ENCODE measurements at places on chromosomes 1 and 21.

DNA sequence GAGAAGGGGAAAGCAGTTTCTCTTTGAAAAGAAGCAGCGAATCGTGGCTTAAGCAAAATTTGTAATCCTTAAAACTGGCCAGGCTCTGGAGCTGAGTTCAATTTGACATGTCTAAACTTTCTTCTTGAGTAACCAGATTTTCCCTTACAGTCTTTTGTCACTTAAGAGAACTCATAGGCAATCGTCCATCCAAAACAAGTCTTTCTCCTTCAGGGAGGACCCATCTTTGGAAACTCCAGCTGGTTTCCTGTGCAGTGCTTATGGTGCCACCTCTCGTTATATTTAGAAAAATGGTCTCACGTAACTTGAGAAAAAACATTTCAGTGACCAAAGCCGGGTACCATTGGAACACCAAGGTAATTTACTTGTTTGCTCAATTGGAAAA lies 1.8 kb upstream of the PTTG1IP start:
- DNase-seq, result peak; percentile 66

DNA sequence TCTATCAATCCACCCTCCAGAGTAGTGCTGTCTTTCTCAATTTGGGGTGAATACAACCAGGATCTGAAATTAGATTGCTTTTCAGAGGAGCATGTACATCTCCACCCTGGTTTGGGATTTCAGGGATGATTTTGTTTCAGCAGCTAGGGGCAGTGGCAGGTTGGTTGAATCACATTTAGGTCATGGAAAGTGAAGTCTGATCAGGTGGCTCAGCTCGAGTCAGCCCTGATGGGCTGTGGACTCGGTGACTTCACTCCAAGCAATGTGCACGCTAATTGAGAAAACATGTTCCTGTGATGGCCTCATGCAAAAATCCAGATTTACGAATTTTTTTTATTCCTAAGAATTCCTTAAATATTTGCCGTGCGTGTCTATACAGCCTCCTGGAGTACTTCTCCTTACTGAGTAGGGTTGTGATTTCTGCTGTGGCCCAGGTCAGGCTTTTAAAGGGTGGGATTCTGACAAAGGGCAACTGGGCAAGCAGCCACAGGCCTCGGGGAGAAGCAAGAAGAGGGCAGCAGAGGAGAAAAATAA lies 7.5 kb downstream of the NGF start:
- no peak for DNase-seq

GRCh38 chr1:210089855-210090254 lies 142.7 kb upstream of the SERTAD4 start:
- peak; percentile 62 for DNase-seq

DNA sequence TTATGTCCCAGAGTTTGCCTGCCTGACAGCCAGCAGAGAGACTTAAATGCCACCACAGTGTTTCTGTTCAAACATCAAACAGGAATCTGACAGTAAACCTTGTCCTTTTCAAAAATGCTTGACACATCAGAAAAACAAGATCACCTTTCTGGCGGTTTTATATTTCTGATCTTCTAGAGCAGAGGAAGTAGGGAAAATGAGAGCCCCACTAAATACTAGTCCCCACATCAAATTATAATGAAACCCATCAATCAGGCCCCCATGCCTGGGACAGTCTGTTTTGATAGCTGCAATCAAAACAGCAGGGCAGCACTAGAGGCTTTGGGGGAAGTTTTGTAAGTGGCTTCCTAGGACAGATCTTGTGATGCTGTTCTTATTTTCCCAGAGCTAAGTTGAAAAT lies 129.3 kb downstream of the CNIH3 start:
- no peak for DNase-seq

GRCh38 chr1:223674119-223674890 lies 8.8 kb upstream of the CAPN8 start:
- DNase-seq, result no peak

GRCh38 chr1:41812453-41812852 lies 106.3 kb downstream of the HIVEP3 start:
- DNase-seq, result no peak

- DNase-seq, result no peak
Observed at GRCh38 chr1:2231532-2232254, 3.6 kb downstream of the SKI start.

DNA sequence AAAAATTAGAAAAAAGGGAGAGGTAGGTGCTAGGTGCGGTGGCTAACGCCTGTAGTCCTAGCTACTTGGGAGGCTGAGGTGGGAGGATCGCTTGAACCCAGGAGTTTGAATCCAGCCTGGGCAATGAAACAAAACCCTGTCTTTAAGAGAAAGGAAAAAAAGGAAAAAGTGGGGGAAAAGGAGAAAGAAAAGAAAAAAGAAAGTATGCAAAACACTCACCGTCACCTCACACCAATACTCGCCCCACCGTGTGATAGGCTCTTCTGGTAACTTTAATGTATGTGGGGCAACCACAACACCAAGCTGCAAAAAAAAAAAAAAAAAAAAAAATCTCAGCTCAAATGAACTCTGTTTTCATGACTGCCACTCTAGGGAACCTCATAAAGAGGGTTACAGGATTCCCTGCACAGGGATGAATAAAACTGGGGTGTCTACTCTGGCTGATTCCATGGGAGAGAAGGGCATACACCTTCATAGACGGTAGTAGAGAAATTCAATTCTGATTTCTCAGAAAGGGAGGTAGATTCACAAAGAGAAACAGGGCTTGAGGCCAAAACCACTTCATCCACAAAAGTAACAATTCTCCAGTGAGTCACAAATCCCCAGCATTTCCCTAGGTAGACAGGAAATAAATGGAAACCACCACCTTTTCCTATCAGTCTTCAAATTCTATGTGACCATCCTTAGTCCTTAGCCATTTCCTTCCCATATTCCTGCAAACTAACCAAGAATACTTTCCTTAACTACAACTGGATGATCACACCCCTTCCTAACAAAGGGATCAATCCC lies 2.5 kb downstream of the MRPL9 start:
- DNase-seq, result no peak

DNA sequence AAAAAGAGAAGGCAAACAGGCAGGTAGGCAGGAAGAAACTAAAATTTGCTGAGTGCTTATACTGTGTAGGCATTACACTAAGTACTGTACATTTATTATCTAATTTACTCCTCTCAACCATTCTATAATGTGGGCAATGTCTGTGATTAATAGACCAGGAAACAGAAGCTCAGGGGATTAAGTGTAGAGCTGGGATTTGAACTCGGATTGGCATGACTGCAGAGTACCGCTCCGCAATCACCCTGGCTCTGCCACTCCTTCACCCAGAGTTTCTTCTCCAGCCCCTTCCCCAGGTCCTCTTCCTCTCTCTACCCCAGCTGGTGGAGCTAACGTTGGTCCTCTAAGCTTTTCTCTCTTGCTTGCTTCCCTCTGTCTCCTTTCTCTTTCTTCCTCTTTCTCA lies 11.5 kb upstream of the S100A2 start:
- DNase-seq, result no peak

GRCh38 chr1:12087797-12088314 lies 24.8 kb downstream of the TNFRSF8 start:
- no peak for DNase-seq

GRCh38 chr1:114150016-114150415 lies 3.7 kb downstream of the SYT6 start:
- no peak for DNase-seq

DNA sequence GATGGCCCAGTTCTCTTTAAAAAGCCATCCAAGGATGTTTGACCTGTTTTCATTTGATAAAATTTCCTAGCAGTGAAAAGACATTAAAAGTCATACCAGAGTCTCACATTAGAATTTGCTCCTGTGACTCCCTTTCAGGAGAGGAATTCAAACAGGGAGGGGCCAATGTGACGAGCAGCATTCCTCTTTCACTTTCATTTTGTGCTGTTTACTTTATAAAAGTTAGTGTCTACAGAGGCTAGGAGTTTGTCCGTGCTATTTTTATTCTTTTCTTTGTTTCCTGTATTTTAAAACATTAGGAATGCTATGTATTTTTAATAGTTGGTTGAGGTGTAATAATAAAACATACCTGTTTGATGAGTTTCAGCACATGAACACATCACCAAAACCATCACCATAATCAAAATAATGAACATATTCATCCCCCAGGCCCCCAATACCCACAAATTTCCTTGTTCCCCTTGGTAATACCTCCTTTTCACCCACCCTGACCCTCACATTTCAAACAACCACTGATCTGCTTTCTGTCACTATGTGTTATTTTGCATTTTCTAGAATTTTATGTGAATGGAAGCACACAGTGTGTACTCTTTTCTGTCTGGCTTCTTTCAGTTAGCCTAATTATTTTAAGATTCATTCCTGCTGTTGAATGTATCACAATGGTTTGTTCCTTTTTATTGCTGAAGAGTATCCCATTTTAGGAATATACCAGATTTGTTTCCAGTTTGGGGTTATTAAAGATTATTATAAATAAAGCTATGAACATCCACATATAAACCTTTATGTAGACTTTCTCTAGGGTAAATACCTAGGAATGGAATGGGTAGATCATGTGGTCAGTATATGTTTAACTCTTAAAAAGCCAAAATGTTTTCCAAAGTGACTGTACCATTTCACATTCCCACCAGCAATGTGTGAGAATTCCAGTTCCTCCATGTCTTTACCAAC lies 129.5 kb downstream of the TENT5C start:
- DNase-seq, result peak; percentile 42

DNA sequence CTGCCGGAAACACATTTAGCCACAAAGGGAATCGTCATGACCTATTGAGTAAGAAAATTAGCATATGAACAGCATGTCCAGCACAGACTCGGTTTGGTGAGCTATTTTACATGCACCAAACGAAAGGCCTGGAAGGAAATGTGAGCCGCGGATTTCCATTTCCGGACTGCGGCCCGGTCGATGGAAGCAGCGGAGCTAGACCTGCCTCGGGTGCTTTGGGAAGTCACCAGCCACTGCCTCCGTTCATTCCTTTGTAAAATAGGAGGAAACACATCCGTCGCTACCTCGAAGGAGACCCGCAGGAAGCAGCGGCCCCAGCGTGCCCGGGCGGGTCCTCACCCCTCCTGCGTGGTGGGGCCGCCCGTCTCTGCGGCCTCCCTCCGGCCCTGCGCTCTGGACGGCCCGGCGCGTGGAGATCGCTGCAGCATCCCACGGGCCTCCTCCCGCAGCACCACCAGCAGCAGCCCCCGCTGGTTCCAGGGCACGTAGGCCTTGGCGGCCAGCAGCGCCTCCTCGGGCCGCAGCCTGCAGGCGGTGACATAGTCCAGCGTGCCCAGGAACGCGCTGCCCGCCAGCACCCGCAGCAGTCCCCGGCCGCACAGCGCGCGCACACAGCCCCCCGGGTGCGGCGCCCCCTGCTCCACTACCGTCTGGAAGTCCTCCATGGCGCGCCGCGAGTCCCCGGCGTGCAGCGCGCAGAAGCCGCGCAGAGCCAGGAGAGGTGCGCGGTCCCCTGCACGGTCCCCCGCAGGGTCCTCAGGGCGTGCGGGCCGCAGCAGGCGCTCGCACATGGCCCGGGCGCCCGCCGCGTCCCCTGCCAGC lies 12.1 kb downstream of the TTC34 start:
- no peak for DNase-seq

GRCh38 chr1:20530901-20531300 lies 21.5 kb upstream of the FAM43B start:
- no peak for DNase-seq

DNA sequence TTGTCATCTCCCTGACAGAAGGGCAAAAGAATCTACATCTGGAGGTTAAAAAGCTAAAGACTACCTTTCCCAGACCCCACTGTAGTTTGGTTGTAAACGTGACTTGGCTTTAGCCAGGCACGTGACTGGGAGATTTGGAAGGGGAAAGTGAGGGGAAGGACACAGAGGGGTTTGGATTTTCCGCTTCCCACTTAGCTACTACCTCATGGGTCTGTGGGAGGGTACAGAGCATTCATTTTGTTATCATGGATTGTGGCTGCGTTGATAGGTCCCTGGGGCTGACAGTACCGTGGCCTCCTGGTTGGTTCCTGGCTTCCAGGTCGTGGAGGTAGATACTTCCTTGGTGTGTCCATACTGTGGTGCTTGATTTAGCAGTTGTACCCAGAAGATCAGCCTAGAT lies 2.6 kb downstream of the CHD1L start:
- DNase-seq, result no peak

- DNase-seq, result no peak
Observed at GRCh38 chr1:86303041-86303690, 93.0 kb downstream of the ODF2L start.

DNA sequence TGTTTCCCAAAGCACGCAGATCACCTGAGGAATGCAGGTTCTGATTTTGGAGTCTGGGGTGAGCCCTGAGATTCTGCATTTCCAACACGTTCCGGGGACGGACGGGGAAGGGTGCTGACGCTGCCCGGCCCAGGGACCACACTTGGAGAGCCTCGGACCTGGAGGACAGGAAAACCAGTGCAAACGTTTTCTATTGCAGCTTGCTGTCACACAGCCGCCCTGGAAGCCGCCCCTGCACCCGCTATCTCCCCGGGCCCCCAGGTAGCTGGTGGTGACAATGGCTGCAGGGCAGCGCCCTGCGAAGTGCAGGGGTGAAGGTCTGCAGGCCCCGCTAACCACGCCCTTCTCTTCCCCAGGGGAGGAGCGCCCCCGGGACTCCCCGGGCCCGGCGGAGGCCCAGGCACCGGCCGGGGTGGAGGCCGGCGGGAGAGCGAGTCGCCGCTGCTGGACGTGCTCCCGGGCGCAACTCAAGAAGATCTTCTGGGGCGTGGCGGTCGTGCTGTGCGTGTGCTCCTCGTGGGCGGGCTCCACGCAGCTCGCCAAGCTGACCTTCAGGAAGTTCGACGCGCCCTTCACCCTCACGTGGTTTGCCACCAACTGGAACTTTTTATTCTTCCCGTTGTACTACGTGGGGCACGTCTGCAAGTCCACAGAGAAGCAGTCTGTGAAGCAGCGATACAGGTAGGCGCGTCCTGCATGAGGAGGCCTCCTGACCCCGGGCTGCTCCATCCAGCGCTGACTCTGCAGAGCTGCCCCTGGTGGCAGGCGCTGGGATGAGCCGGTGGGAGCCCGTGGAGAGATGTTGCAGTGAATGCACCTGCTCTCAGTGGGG lies 142.0 kb upstream of the COA6 start:
- no peak for DNase-seq

DNA sequence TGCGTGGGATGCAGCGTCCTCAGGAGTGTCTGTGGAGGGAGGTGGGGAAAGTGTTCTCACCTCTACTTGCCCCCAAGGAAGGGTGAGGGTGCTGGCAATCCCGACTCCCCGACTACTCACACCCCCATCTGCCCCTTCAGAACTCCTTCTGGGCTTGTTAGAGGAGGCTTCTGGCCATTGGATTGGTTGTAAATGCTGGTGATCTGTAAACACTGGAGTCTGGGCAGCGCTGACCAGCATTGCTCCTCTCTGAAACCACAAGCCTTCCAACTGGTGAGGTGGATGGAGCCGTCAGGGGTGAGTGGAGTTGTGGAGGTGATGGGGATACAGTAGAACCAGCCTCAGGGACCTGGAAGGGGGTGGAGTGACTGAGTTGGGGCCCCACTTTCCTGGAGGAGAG lies 59.3 kb downstream of the NKAIN1 start:
- no peak for DNase-seq

GRCh38 chr1:244865028-244865371 lies 657 bp upstream of the HNRNPU start:
- no peak for DNase-seq

DNA sequence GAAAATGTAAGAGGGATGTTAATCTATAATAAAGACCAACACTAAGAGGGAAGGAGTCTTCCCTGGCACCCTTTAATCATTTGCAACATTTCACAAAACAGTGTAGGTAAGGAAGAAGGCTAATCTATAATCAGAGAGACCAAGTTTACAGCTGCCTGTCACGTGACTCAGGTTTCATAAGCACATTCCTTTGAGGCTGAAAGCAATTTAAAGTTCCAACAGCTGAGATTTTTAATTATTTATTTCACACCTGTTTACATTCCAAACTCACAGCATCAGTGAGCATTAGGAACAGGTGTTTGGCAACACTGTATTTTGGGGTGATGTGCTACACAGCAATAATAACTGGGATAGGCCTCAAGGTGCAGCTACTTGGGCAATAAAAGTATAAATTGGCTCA lies 75.7 kb upstream of the PGBD5 start:
- peak; percentile 80 for DNase-seq

All from MM.1S (cell line).